HFFc6 (cell line): ENCODE measurements at places on chromosomes 3 and 15. TPM values are rescaled to one million over a fixed set of nuclear protein-coding genes. Genes with fewer than 3 reads are reported as not detected.

The SLC22A14 gene
- not detected in 2 replicates for total RNA-seq

The NUSAP1 gene
- 31.5 to 69.0 TPM (median 52.8 TPM) in 3 replicates for total RNA-seq

The HYKK gene
- 3.2 to 4.1 TPM (median 4.0 TPM) in 3 replicates for total RNA-seq

The GPR160 gene
- not detected in 2 replicates for total RNA-seq

The AHSG gene
- not detected in 3 replicates for total RNA-seq

The OR5H15 gene
- not detected in 3 replicates for total RNA-seq

The C15orf61 gene
- 5.1 and 5.3 TPM in 2 replicates for total RNA-seq
